ENCODE measurements at places on chromosomes 5 and 9.

- DNase-seq: no peak
These were observed 110.7 kb downstream of the PLK2 start for GRCh38 chr5:58348996-58349728.

DNA sequence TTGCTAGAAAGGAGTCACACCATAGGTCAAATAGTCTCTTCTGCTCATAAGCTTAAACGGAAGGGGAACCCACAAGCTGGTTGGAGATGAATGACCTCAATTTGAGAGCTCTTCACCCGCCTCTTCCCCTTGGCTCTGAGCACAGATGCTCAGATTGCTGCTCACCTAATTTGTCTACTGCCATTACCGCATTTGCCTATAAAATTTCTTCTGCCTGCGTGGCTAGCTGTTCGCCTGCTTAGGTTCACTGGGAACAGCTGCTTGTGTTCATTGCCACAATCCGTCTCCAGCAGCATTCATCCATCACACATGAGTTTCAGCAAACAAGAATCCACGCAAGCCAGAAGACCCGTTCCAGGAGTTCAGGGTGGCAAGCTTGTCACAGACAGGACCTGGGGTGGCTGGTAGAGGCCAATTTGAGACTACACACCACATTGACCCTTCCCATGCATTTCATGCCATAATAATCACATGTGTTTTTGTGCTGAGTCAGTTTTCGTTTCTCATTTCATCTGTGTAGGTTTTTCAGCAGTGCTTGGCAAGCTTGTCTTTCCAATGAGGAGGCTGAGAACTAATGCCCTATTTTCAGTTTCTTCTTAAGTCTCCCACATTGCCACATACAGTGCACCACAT lies 50.2 kb upstream of the DNAH5 start:
- peak; percentile 85 for DNase-seq

GRCh38 chr5:140106805-140107311 lies 7.1 kb upstream of the PURA start:
- no peak for DNase-seq

- no peak for DNase-seq
These were observed 97.8 kb upstream of the C5orf63 start for GRCh38 chr5:127170918-127171600.

DNA sequence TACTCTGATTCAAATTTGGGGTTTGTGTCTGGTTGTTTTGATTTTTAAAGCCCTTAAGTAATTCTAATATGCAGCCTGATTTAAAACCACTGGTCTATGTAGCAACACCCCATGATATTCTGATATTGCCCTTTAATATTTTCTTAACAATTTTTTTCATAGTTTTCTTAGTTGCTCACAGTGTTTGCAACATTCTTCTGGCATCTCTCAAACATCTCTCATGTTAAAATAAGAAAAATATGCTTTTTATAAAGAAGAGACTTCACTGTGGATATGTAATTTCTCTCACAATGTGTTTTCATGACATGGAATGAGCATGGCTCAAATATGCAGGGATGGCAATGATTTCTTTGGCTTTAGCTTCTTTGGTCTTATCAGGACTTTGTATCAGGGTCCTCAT lies 183.7 kb downstream of the TAF11L14 start:
- no peak for DNase-seq

GRCh38 chr9:107615321-107615720 lies 125.8 kb upstream of the KLF4 start:
- no peak for DNase-seq

GRCh38 chr5:149450199-149450598 lies 71.1 kb upstream of the IL17B start:
- DNase-seq: peak; percentile 44

DNA sequence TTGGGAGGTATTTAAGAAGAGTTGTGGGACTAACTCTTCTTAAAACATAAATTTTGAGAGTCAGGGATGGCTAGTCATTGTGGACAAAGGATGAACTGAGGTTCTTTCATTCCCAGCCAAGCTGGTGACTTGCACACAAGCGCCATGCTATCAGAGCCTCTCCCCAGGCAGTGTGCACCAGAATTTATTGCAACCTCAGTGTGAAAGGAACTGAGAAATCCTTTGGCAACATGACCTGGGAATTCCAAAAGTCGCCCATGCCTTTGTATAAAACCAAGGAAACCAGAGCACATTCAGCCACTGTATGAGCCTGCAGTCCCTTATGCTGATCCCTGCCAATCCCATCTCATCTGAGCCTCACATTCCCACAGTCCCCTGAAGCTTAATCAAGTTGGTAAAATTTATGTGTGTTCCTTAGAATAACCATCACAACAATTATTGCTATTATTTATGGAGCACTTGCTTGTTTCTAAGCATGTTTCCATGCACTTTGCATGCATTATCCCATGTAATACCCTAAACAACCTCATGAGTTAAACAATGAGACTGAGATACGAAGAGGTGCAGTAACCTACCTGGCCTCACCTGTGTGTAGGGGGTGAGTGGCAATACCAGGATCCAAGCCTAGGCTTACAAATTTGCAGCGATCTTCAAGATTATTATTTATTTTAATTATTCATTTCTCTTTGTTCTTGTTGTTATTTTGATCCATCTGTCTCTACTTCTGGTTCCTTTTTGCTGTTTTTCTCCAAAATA lies 116.4 kb downstream of the NTRK2 start:
- DNase-seq: no peak

Measured in AG04450 (cell line).